ENCODE measurements at places on chromosomes 12 and 14.

- no peak for DNase-seq
Observed at GRCh38 chr12:75720812-75721641, 209.6 kb upstream of the KRR1 start.

- DNase-seq, result no peak
Observed at GRCh38 chr14:78627114-78627513, 456.9 kb downstream of the NRXN3 start.

DNA sequence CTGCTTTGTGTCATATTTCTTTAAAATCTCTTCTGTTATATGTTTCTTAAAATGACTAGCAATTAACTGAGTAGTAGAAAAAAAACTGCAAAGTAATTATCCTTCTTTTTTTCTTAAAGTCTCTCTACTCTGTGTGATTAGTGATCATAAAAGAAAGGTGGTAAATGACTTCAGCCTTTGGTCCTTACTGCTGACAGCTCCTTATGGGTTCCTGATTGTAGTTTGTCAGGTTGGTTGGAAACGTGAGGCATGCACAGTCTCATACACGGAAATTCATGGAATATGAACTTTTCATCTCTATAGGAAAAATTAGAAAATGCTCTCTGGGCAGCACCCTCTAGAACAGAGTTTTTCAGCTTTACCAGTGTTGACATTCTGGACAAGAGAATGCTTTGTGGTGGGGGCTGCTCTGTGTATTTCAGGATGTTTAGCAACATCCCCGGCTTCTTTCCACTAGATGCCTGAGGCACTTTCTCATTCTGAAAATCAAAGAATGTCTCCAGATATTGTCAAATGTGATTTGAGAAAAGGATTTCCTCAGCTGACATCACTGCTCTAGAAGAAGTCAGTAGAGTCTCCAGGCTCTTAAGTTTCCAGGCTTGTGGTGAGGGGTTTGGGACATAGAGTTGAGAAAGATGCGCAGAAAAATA is 121.0 kb downstream of the PIK3C2G start:
- DNase-seq, result no peak

DNA sequence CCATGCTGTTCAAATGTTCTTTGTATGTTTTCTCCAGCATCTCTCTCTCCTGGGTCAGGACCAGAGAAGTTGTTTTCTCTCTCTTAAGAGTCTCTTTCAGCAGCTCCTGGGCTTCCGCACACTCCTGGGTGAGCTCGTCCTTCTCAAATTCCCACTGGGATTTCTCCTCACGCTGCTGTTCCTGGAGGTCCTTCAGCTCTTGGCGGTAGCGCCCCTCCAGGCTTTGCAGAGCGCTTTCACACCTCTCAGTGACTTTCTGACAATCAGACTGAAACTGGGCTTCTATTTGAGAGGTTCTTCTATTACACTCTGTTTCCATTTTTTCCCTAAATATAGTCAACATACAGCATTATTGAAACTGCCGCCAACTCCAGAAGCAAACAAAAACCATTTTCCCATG is 72.7 kb downstream of the NIN start:
- DNase-seq, result no peak

GRCh38 chr12:62917926-62918325 is 17.0 kb downstream of the PPM1H start:
- no peak for DNase-seq

GRCh38 chr12:3458041-3458440 is 33.0 kb upstream of the PRMT8 start:
- no peak for DNase-seq

- DNase-seq, result no peak
Observed at GRCh38 chr12:47014474-47014873, 64.9 kb upstream of the PCED1B start.

GRCh38 chr14:93304771-93305170 is 28.1 kb downstream of the BTBD7 start:
- DNase-seq, result no peak

- no peak for DNase-seq
Observed at GRCh38 chr12:54276368-54276767, 3.6 kb downstream of the CBX5 start.

- DNase-seq, result no peak
Observed at GRCh38 chr12:1691123-1692007, 495 bp downstream of the ADIPOR2 start.

- DNase-seq, result no peak
Observed at GRCh38 chr12:25996677-25997076, 38.2 kb downstream of the RASSF8 start.

GRCh38 chr14:53306267-53306721 is 153.2 kb upstream of the DDHD1 start:
- DNase-seq, result peak; percentile 30

DNA sequence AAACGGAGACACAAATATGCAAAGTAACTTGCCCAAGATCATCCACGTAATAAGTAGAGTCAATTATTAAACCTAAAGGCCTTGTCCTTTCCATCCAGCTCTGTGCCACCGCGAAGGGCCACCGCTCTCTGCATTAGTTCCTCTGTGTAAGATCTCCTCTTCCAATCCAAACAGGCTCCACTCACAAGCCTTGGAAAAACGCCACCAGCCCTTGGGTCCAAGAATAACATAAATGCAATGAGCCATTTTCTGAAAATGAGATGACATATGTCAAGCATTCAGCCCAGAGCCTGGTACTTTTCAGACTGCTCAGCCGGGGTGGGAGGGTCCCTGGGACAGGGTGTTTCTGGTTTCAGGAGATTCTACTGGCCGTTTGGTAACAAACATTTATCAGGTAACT is 30.0 kb downstream of the DGLUCY start:
- DNase-seq, result no peak

- DNase-seq, result no peak
Observed at GRCh38 chr14:37870632-37871346, 275.4 kb downstream of the TTC6 start.

- no peak for DNase-seq
Observed at GRCh38 chr12:110791589-110791988, 48.9 kb upstream of the PPP1CC start.

GRCh38 chr12:52416795-52417194 is 10.7 kb upstream of the KRT82 start:
- DNase-seq, result no peak

- no peak for DNase-seq
Observed at GRCh38 chr12:23211384-23212320, 586.7 kb downstream of the ETNK1 start.

GRCh38 chr12:67413577-67413976 is 144.4 kb downstream of the CAND1 start:
- DNase-seq, result no peak

- DNase-seq, result no peak
Observed at GRCh38 chr12:106586803-106587684, 4.2 kb downstream of the RFX4 start.

DNA sequence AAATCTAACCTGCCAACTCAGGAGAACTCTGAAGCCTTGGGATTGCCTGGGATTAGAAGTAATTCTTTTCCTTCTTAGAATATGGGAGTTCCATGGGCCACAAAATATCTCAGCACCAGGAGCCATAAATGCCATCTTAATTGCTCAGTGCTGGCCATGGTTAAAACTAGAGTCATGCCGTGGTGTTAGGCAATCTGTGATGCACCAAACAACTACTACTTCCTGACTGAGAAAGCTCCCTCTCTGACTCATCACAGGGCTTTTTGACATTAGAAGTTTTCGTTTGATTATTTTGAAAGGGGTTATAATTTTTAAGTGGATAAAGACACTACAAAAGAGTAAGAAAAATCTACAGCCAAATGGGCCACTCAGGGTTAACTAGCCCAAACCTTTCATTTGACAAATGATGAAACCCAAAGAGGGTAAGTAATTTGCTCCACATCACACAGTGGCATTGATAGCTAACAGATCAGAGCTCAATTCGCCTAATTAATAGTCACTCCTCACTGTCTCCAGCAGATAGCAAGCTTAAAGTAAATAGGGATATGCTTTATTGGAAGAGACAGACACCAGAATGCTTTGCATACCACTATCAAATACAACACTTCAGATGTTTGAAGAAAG is 377.3 kb downstream of the EMP1 start:
- no peak for DNase-seq

DNA sequence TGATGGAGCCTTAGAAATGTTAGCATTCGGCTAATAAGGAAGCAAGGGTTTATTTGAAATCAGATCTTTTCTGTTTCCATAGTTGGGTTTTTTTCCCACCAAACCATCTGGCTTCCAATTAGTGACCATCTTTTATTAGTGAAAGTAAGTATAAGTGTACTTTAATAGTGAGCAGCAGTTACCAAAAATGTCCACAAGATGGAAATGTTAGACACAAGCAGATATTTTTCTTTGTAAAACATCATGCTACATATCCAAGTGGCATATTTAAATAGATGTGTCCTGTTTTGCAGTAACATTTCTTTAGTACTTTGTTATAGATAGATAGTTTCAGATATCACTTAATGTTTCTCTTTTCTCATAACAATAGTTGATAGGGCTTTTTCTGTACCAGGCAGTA is 28.8 kb downstream of the YEATS4 start:
- no peak for DNase-seq

- DNase-seq, result no peak
Observed at GRCh38 chr14:58492044-58492443, 64.5 kb downstream of the KIAA0586 start.

DNA sequence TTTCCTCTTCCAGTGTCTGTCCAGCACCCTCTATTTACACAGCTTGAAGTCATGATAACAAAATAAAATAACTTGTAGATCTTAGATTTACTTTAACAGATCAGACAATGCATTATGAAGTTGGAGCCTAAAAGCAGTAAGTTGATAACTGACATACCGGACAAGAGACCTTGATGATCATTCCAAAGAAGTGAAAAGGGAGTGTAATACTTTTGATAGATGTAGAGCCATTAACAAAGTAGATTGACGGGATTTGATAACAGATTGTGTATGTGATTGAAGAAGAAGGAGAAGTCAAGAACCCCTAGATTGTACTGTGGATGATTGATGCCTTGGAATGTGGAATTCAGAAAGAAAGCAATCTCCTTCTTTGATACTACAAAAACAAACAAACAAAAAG is 403.8 kb upstream of the MGAT4C start:
- no peak for DNase-seq

DNA sequence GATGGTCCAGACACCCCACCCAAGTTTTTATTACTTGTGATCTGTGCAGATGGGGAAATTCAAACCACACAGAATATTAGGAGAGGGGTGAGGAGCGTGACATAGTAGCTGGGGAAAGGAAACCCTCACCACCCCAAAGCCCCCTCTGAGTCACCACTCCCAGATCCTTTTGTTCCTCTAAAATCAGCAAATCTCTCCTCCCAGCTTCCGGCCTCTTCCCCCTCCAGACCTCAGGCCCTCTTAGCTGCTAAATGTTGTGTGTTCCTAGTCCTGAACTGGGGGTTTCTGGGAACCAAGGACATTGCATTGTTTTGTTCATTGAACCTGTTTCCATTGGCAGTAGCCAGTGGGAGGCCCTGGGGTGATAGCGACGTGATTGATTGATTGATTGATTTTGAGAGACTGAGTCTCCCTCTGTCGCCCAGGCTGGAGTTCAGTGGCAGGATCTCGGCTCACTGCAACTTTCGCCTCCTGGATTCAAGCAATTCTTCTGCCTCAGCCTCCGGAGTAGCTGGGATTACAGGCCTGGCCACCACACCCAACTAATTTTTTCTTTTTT is 5.9 kb upstream of the ORAI1 start:
- DNase-seq, result no peak

DNA sequence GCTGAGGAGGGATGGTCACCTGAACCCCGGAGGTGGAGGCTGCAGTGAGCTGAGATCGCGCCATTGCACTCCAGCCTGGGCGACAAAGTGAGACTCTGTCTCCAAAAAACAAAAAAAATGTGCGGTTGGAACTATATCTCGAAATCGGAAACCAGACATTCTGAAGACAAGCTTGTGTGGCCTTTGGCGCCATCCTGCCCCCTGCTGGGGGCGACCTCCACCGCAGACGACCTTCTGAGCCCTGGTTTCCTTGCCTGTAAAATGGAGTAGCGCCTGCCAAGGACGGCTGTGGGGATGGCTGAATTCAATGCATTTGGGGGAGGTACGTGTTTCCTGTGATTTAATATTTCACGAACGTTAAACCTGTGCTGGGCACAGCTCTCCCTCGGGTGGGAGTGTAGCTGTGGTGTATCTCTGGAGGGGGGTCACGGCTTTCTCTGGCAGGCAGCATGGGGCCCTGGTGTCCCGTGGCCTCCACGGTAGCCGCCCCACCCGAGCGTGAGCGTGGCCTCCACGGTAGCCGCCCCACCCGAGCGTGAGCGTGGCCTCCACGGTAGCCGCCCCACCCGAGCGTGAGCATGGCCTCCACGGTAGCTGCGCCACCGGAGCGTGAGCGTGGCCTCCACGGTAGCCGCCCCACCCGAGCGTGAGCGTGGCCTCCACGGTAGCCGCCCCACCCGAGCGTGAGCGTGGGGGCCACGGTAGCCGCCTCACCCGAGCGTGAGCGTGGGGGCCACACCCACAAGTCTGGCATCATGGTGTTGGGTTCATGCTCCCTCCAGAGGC is 55.3 kb downstream of the LRCOL1 start:
- no peak for DNase-seq

DNA sequence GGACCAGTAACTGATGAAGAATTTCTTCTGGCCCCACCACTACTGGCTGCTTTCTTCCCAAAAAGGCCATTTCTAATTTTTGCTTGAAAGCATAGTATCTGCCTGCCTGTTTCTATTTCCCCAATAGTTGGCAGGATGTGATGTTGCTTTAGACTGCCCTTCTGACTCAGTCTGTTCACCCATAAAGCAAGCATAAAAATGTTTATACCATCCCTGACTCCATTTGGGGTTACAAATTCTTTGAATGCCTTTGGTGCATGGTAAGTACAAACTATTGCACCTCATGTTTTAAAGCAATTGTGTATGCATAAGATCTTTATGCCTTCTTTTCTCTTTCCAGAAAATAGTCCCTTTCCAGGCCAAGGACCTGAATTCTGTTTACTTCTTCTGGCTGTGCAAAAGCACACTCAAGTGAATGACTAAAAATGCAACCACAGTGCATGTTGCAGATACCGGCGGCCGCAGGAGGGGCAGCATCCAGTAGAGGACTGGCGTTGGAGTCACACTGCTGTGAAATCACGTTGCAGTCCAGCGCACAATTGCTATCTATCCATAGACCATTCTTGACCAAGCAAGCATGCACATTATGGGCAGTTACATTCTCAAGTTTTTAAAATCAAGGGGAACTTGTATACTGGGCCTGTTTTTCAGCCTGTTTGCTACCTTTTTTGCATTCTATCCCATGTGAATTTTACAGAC is 82.4 kb downstream of the SLC5A8 start:
- DNase-seq, result no peak

GRCh38 chr12:31368666-31369361 is 42.9 kb upstream of the SINHCAF start:
- DNase-seq, result no peak
